ENCODE measurements at places on chromosomes 7 and 10.

DNA sequence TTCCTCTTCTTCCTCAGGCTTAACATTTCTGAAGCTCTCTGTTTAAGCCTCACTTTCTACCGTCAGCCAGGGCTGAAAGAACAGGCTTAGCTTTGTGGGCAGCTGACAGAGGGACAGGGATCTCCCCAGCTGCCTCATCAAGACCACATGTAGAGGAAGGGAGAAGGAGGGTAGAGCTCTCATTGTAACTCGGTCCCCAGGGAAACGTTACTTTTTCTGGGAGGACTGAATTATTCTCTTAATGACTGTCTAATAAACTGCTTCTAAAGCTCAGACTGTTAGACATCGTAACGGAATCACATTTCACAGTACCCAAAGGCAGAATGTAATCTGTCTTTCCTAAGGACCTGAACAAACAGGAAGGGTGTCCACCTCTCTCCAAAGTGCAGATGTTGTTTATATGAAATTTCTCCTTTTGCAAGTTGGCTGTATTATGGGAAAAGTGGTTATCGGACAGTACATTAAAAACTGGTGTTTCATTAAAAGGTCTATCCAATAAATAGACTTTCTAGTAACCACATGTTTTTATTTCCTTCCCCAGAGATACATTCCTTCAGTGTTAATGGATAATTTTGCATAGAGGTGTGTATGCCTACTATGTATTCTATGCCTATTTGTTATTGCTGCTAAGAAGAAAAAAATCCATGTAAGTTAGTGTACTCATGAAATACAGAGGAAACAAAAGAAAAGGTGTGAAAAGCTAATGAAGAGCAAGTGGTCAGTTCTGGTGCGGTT is 144.2 kb downstream of the CTTNBP2 start:
- no peak for DNase-seq

- no peak for DNase-seq
These were observed 14.9 kb downstream of the SMURF1 start for GRCh38 chr7:99129001-99129400.

DNA sequence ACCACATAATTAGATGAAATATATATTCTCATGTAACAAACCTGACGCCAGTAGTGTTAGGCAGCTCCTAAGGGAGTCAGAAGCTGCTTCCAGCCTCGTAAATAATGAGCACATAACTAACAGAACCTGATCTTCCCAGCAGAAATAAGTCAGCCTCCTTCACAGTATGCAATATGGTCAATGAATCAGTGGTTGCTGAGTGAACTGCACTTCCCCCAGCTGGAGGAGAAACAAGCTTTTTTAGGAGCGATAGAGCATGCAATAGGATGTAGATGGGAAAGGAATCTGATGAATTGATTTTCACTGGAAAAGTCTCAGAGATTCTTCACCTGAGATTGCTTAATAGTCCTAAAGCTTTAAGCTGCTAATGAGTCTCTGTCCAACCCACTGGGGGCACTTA is 337.2 kb upstream of the LRGUK start:
- DNase-seq = no peak

GRCh38 chr7:39594988-39595620 is 28.3 kb upstream of the RALA start:
- no peak for DNase-seq

- DNase-seq = peak; percentile 46
These were observed 146.6 kb downstream of the SH2D4B start for GRCh38 chr10:80684259-80684658.

GRCh38 chr7:123824754-123825067 is 20.3 kb upstream of the HYAL4 start:
- DNase-seq = no peak

- no peak for DNase-seq
These were observed 935 bp downstream of the TM9SF3 start for GRCh38 chr10:96585736-96586418.

GRCh38 chr10:119377958-119378736 is 164.4 kb downstream of the RGS10 start:
- no peak for DNase-seq

DNA sequence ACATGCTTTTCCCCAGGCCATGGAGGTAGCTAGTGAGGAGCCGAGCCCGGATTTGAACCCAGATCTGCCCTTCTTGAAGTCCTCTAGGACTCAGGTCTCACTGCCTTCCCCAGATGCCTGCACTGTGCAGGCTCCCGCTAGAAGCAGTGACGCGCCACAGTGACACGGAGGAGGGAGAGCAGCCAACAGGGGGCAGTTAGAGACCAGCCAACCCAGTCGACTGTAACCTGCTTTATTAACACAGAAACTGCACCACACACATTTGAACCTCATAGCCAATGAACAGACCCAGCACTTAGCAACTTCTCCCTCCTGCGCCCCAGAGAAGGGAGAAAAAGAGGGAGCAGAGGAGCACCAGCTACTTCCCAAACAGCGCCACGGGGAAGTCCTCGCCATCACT is 27.4 kb downstream of the PILRA start:
- no peak for DNase-seq

DNA sequence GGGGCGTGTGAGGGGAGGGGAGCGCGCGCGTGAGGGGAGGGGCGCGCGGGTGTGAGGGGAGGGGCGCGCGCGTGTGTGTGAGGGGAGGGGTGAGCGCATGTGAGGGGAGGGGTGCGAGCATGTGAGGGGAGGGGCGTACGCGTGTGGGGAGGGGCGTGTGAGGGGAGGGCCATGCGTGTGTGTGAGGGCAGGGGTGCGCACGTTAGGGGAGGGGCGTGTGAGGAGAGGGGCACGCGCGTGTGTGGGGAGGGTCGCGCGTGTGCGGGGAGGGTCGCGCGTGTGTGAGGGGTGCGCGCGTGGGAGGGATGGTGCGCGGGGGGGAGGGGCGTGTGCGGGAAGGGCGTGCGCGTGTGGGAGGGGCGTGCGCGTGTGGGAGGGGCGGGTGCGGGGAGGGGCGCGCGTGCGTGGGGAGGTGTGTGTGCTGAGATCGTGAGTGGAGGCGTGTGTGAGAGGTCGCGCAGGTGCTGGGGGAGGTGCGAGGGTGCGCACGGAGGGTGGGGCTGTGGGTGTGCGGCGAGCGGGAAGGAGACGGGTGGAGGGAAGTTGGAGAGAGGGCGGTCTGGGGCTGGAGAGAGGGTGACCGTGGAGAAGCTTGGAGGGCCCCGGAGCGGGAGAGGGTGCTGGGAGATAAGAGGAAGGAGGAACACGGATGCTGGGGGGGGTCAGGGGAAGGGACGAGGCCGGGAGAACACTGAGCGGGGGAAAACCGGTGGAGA is 19.7 kb downstream of the MXI1 start:
- DNase-seq = peak; percentile 62

- DNase-seq = no peak
These were observed 819.2 kb downstream of the CCSER2 start for GRCh38 chr10:85147346-85148250.

GRCh38 chr10:70782746-70783680 is 2.2 kb downstream of the TBATA start:
- no peak for DNase-seq

DNA sequence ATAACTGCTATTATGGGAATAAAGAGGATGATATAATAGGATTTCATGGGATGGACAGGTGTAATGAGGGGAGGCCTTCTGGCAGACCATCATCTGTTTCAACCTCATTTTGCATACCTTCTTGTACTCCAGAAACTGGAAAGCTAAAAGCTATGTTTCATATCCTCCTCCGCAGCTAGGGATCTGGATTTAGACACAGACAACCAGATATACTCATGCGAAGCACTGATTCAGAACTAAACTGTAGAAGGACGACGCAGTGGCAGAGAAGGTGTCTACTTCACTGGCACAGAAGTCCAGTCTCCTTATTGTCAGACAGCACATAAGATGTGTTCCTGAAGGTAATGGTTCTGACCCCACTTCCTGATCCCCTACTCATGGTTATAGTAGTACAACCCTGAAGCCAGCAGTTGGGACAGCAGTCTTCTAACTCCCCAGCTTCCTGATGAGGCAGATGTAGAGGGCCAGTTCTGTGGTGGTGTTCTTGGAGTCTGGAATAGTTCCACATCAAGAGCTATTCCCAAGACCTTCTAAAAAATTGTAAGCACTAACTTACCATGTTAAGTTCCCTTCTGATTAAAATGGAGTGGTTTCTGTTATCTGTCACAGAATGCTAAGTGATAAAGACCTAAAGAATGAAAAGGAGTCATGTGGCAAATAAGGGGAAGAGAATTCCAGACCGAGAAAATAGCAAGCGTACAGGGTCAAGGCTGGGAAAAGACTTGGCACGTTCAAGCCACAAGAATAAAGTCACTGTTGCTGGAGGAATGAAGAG is 550.3 kb downstream of the GRM8 start:
- no peak for DNase-seq

GRCh38 chr10:133405844-133406527 is 12.0 kb downstream of the MTG1 start:
- DNase-seq = no peak

DNA sequence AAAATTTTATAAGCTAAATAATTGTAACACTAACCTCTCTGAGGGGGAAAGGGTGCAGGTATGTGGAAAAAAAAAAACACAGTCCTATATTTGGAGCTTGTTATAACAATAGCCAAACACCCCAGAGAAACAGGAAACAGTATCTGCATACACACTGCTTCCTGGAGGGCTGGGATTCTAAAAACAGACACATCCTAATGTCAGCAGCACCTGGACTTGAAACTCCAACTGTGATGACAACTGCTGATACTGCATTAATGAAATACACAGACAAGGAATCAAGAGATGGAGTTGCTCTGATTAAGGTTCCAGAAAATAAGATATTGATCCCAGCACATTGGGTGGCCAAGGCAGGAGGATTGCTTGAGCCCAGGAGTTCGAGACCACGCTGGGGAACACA is 9.3 kb downstream of the DAGLB start:
- DNase-seq = peak; percentile 11

DNA sequence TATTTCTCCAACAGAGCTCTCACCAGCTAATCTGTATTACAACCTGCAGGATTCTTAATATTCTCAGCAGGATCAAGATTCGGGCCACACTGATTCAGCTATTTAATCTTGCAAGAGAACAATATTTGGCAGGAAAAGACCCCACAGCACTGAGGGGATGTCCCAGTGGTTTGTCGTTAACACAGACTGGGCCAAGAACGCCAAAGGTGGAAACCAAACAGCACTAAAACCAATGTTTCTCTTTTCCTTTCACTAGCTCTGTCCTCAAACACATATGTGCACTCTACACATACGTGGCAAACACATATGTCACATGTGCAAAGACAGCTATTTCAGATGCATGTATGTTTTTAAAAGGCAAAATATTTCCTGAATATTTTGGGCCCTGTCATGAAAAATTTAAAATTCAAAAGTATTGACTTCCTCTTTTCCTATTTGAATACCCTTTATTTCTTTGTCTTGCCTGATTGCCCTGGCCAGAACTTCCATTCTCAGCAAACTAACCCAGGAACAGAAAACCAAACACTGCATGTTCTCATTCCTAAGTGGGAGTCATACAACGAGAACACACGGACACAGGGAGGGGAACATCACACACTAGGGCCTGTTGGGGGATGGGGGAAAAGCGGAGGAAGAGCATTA is 51.7 kb upstream of the NEBL start:
- DNase-seq = no peak

- DNase-seq = no peak
These were observed 228.8 kb downstream of the TRIL start for GRCh38 chr7:28729281-28729680.

- no peak for DNase-seq
These were observed 28.2 kb upstream of the ZPBP start for GRCh38 chr7:50121286-50121685.

- DNase-seq = no peak
These were observed 5.6 kb downstream of the NFE2L3 start for GRCh38 chr7:26157520-26158105.

DNA sequence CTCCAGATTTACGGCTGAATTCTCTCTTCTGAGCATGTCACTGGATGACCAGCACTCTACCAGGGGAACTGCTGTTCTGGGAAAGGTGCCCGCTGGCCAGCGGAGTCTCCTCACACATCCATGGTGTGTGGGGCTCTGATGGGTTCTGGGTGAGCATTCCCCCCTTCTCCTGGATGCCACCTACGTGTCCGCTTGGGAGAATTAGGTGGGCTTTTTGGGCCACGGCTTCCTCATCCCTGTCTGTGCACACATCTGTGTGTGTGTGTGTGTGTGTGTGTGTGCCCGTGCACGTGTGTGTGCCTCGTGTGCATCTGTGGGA is 163.0 kb downstream of the DNAJB6 start:
- no peak for DNase-seq

- DNase-seq = no peak
These were observed at the start of gene NRAP for GRCh38 chr10:113663908-113664307. Gene NRAP (minus strand): TSS chr10:113664041. CDS start chr10:113663882, 159 bp downstream.

GRCh38 chr7:11297126-11297625 is 323.5 kb downstream of the PHF14 start:
- DNase-seq = no peak

DNA sequence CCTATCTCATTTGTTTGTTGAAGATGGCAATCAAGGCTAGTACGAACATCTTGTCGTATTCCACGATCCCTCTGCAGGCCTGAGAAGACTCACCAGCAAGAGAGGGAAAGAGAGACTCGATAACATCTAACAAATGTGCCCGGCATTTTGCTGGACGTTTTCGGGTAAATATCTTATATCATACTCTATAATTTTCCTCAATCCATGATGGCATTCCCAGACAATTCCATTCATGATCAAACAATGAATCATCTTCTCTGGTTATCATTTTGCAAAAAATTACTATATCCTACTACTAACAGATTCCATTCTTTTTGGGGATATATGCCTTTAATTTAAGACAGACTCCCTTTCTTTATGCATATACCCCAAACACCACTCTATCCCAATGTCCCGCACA is 118.1 kb downstream of the TYW1B start:
- DNase-seq = no peak

GRCh38 chr10:126892226-126893175 is 12.7 kb upstream of the DOCK1 start:
- DNase-seq = no peak

GRCh38 chr10:43227911-43228782 is 38.7 kb downstream of the RASGEF1A start:
- DNase-seq = no peak

GRCh38 chr7:94449151-94449725 is 54.5 kb downstream of the COL1A2 start:
- no peak for DNase-seq
